Activated naive CD8-positive, alpha-beta T cell treated with anti-CD3 and anti-CD28 coated beads for 36 hours (primary cell): ENCODE measurements at places on chromosomes 6 and 20.

DNA sequence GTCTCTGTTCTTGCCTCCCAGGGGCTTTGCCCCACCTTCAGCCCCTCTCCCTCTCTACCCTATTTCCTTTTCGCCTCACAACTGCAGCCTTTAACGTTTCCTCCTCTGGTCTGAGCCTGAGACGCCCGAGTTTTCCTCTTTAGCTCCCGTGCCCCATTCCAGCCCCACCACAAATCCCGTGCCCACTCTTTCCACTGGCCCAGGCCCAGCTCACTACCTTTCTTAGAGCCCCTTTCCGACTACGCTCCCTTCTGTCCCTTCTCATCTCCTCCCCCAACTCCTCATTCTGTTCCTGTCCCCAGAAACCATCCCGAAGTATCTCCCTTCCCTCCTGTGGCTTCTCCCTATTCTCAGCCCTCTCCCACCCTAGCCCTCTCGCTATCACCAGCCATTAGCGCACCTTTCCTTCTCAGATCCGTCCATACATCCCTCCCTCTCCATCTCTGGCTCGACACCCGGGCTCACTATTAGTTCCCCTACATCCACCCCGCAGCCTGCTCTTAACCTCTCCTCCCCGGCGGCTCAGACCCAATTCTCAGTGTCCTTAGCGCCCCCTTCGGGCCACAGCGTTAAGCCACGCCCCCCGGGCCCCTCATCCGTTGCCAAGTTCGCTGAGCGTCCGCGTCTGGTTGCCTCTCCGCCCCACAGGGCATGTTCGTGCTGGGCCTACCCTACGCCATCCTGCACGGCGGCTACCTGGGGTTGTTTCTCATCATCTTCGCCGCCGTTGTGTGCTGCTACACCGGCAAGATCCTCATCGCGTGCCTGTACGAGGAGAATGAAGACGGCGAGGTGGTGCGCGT, 2.7 kb downstream of the SLC32A1 start:
- DNase-seq, result peak; percentile 78

DNA sequence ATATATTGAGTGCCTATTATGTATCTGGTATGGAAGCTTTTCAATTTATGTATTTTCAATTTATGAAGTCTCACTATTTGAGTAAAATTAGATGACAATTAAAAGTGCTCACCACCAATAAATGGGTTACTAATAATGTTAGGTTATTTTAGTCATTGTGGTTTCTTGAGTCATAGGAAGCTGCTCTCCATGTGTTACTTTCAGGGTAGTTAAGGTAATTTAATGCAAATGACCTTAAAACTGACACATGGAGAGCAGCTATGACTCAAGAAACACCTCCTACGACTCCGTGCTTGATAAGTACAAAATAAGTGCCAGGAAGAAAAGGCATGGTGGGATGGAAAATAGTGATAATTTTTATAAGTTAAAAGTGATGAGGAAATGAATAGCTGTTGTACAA, 16.5 kb upstream of the TINAG start:
- DNase-seq, result no peak

DNA sequence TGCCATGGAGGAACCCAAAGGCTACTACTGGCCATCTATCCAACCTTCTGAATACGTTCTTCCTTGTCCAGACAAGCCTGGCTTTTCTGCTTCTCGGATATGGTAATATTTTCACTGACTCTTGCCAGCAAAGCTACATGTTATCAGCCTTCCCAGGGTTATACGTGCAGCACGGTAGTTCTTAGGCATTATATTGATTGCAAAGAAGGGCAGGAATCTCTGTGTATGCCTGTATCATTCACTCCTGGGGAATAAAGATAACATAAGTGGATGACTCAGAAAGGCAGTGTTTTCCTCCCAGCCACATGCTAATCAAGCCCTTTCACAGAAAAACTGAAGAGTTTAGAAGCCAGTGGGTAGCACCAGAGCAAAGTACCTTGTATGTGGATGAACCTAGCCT, 98.7 kb downstream of the ADGRG6 start:
- DNase-seq, result no peak

GRCh38 chr6:156017838-156018237, 562.2 kb upstream of the NOX3 start:
- DNase-seq, result no peak

DNA sequence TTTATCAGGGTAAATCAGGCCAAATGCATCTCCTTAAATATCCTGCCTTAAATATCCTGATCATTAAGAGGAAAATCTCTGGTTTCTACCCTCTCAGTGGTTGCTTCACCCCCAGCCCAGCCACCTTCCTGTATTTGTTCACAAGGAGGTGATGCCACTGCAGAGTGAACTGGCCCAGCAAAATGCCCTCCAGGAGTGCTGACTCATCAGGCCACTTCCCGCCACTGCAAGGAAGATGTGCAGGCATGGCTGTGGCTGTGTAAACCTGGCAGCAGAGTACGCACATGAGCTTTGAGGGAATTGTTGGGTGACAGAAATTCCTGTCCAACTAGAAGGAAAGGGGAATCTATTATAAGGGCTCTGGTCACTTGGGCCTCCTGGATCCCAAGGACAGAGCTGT, 13.8 kb downstream of the NQO2 start:
- DNase-seq, result no peak

GRCh38 chr20:61317966-61318530, 66.0 kb downstream of the CDH4 start:
- DNase-seq, result no peak

- no peak for DNase-seq
Observed at GRCh38 chr6:29561606-29562181, 2.2 kb upstream of the UBD start.

- DNase-seq, result no peak
Observed at GRCh38 chr6:1619673-1620503, 10.2 kb downstream of the FOXC1 start.
